Left cardiac atrium (tissue), 4 donors: ENCODE measurements at places on chromosomes 4 and X. TPM values are rescaled to one million over a fixed set of nuclear protein-coding genes. Genes with fewer than 3 reads are reported as not detected.

DNA sequence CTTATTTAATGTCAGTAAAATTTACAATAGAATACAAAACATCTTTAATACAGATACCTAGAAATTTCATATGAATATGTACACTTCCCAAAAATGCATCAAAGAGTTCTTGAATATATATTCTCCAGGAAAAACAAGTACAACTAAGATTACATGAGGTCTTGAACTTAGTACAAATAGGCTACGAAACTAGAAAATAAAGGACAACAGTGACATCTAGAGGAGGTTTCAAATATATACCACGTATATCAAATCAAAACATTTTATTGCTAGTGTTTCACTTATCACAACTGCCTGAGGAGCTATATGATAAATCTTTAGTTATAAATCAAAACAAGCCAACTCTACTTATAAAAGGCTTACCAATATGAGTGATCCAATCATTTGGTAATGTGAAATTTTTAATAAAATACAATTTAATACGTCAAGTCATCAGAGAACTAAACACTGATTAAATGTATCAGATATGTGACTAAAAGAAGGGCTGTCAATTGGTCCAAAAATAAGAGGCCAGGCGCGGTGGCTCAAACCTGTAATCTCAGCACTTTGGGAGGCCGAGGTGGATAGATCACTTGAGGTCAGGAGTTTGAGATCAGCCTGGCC is 36.6 kb downstream of the ANAPC10 start:
- no peak for DNase-seq

GRCh38 chrX:11346121-11346682 is 53.0 kb downstream of the AMELX start:
- no peak for DNase-seq

Gene CT83
- not detected for total RNA-seq

DNA sequence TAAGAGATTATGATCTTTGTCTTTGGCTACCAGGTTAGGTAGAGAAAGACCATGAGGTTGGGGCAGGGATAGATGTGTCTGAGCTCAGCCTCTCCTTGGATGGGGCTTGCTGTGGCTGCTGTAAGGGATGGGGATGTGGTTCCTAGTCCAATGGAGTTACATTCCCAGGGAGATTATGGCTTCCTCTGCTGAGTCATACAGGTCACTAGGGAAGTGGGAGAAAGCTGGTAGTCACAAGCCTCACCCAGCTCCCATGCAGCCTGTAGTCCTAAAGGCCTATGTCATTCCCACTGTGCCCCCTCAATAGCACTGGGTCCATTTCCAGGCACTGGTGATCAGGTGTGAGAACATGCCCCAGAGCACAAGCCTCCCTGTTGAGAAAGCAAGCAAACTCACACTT is 70.6 kb upstream of the CENPE start:
- no peak for DNase-seq

DNA sequence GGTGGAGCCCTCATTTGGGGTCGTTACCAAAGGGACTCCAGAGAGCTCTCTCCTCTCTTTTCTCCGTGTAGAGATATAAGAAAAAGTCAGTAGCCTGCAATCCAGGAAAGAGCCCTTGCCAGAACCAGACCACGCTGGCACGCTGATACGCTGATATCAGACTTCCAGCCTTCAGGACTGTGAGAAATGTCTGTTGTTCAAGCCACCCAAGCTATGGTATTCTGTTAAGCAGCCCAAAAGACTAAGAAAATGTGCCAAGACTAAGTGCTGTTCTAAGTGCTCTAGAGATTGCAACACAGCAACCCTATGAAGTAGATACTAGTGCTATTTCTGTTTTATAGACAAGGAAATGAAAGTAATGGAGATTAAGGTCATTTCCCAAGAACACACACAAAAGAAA is 205.7 kb downstream of the CAMK2D start:
- DNase-seq, result peak; percentile 67

Gene CXCL3
- 0.88 TPM for total RNA-seq

Gene JAKMIP1
- total RNA-seq, result 0.10 TPM

DNA sequence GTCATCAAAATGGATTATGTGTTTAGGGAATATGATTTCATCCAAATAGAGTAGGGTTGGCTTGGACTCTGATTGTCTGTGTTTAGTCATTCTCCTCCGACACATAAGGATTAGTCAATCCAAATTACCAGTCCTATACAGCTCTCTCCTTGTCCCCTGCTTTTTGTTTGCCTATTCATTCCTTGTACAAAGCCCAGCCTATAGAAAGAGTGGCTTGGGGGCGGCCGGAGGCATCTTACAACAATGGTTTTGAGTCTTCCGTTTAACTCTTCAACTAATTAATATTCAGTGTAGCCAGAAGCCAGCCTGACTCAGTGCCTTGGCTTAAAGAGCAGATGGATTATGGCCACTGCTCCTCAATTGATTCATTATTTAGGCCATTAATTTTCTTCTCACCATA is 796.6 kb upstream of the POU3F4 start:
- DNase-seq, result no peak

Gene BCAP31
- total RNA-seq, result 159 TPM

Gene ART3
- 23.4 TPM for total RNA-seq

DNA sequence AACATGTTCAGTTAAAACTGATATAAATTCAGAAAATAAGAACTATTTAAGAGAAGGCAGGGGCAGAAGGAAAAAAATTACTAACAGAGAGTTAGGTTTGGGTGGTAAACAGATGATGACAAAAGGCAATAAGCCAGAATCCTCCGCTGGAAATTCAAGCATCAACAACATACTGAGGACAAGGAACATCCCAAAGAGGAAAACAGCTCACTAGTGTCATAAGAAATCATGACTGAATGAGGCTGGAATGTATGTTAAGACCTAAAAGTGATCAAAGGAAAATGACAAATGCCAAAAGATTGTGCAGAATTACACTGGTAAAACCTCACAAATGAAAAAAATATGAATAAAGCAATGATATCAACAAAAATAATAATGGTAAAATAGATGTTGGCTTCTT is 88.4 kb downstream of the WDFY3 start:
- DNase-seq, result no peak

DNA sequence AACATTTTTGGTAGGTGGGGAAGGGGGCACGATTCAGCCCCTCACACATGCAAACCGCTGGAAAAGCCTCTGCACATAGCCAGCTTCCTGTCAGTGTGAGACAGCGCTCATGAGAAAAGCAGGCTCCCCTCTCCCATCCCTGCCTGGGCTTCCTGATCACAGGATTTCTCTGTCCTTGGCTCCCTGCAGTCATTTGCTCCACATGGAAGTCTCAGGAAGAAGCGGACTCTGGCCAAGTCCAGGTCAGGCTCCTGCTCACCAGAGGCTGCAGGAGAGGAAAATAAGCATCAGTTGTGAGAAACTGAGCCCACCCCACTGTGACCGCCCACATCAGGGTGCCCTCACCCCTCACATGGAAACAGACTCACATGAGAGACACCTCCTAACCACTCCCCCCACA is 664.3 kb upstream of the TENM3 start:
- DNase-seq, result no peak

GRCh38 chr4:8004066-8004465 is 64.4 kb upstream of the AFAP1 start:
- DNase-seq, result no peak

DNA sequence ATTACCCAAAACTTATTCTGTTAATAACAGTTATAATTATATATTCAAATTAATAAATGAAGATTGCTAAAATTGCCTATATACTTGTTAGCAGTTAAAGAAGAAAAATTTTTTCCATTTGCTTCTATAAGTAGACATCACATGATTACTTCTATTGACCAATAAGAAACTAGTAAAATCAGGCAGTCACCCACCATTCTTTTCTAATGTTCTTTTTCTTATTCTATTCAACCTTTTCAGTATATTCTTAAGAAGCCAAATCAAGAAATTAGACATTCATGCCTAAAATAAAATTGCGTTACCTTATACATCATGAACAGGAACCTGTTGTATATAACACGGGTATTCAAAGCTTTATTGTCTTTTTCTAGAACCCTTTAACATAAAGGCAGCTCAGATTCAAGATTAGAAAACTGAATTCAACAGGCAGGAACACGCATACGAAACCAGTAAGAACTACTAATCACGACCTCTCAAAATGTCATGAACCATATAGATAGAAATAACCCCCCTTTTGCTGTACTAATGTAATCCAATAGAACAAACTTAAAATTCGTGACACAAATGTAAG is 568.1 kb upstream of the DIPK2B start:
- DNase-seq, result no peak

Gene RIBC1
- total RNA-seq, result 0.26 TPM

- DNase-seq, result no peak
Observed at GRCh38 chr4:5826437-5827107, 66.3 kb downstream of the CRMP1 start.

- DNase-seq, result no peak
Observed at GRCh38 chr4:187449702-187450101, 545.9 kb upstream of the ZFP42 start.

DNA sequence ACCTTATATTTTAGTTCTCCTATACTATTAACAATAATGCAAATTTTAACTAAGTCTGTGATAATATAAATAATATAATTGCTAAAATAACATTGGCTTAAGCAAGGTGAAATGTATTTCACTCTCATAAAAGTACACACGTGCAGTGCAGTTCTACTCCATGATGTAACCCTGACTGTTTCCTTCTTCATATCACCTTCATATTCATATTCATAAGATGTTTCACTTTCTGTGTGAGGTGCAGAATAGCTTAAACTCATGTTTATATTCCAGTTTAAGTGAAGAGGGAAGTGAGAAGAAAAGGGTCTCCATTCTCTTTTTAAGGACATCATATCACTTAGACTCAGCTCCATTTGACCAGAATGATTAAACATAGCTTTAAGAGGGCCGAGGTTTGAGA is 1810.0 kb upstream of the PCDH10 start:
- no peak for DNase-seq

Gene CFAP47
- not detected for total RNA-seq

DNA sequence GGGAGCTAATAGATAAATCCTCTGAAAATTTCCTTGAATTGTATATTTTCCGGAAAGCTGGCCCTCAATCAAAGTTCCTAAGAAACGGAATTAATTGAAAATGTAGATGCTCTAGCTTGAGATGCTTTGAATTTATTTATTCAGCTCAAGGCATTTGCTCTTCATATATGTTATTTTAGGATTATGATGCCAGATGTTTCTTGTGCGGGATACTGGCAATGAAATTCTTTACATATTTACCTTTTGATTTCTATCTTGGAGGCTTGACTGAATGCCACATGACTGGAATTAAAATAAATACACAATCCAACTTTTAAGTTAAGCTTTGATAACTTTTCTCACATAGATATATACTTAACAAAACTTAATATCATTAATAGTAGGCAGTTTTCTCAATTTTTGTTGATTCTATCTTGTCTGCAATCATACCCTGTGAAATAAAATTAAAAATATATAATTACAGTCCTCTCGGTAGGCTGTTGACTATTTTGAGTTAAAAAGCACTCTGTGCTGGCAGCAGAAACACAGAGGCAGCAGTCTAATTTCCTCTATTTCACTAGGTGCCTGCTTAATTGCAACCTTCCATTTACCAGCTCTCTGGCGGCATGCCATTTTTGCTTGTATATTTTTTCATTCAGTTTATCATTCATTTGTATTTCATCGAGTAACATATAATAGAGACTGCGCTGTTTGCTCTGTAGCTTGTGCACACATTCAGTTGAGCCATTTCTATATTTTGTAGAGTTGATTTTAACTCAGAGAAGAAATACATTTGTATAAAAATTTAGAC is 991.5 kb downstream of the ADGRL3 start:
- DNase-seq, result no peak

Gene NAP1L5
- total RNA-seq, result 4.9 TPM
